ENCODE measurements at places on chromosomes 4 and X.

GRCh38 chr4:113524505-113525186, 236.9 kb downstream of the CAMK2D start:
- DNase-seq = no peak

DNA sequence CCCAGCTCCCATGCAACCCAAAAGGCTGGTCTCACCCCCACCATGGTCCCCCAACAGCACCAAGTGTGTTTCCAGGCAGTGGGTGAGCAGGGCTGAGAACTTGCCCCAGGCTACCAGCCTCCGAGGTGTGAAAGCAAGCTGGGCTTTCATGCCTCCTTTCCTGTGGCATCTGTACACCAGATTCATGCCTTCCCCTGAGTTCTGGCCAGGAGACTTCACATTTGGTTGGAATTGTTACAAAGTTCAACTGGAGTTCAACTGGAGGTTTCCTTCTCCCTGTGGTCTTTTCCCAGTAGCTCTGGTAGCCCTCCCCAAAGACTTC, 77.6 kb upstream of the RAB40AL start:
- no peak for DNase-seq

DNA sequence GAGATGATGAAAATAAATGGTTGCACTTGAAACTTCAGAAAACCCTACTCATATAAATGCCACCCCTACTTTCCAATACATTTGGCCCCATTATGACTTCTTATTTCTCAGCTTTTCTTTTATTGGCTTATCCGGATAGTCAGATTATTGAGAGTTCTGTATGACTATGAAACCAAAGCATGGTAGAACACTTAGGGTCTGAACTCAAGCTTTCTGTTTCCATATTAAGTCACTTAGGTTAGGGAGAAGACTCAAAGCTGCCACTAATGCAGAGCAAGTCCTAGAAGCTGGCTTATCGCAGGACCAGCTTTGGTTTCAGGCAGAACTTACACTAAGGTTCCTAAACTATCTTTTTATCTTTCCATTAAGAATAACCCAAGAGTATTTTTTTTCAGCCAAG, 229.9 kb upstream of the CPEB2 start:
- no peak for DNase-seq

GRCh38 chr4:10413177-10413576, 44.0 kb downstream of the ZNF518B start:
- no peak for DNase-seq

- no peak for DNase-seq
Measured at GRCh38 chr4:184375027-184375426, 99.3 kb downstream of the IRF2 start.

- DNase-seq = no peak
Measured at GRCh38 chrX:50157545-50158135, 43.2 kb downstream of the AKAP4 start.

GRCh38 chr4:108426493-108426892, 193.9 kb upstream of the RPL34 start:
- no peak for DNase-seq

DNA sequence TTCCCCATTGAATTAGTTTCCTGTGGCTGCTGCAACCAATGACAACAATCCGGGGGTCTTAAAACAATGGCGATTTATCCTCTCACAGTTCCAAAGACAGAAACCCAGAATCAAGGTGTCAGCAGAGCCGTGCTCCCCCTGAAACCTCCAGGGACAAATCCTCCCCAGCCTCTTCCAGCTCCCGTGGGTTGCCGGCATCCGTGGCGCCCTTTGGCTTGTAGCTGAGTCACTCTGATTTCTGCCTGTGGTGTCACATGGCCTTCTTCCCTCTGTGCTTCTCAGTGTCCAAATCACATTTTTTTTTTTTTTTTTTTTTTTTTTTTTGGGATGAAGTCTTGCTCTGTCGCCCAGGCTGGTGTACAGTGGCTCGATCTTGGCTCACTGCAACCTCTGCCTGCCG, 64.5 kb upstream of the STX18 start:
- no peak for DNase-seq
